ENCODE measurements at places on chromosomes 2 and 18.

DNA sequence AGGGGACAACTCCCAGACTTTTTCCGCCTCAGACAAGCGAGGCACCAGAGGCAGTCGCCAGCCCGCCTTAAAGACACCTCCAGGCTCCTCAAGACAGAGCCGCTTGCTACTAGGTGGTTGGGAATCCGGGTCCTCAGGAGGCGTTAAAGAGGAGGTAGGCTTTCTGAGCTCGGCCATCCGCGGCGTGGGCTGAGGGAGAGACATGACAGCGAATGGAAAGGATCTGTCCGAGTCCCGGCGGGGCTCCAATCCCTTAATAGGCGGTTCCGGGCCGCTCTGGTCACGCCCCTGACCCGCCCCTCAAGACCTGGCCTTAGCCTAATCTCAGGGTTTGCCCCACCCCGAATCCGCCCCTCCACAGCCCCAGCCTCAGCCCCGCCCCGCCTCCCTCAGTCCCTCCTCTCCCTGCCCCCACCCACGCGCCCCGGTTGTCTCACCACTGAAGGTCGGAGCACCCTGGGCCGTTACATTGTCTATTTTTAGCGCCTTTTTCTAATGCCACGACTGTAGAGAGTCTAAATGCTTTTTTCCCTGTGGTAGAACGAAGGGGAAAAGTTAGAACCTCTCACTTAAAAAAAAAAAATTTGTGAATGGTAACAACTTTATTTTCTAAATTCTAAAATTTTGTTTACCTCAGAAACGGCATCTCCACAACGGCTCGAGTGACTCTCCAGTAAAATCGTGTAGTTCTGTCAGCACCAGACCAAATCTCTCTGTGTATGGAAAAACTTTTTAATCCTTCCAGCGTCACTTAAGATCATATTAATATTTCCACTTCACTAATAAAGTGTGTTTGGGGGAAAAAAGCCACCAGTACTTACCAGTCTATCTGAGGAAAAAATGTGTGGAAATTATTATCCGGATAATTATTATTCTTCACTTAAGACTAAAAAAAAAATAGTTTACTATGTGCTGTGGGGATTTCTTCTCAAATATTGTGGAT is at the start of gene RAD51AP2:
RAD51AP2 (minus strand) TSS at position 229 of the 943 bp plus-strand sequence; CDS start at position 204, 25 bp downstream.
- no peak for DNase-seq

DNA sequence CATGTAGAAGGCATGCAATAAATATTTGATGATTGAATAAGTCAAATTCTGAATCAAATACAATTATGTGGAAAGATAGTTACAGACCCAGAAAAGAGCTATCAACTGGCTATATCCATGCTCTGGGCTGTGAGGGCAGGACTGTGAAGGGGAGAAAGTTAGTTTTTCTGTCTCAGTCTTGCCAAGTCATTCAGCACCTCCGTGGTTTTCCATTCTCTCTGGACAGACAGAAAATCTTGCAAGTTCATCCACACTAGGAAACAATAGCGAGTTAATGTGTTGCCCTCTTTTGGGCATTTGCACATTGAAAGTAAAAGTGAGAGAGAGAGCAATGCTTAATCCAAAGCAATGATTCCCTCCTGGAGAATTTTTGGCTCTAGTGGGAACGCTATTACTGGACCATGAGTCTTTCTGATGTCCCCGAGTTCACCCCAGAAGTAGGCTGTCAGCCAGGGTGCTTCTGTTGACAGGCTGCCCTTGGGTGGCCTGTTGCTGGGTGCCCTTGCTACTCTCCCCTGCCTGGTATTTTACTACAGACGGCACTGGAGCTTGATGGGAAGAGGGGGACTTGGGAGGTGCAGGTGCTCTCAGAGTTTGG is 238.3 kb downstream of the LOXHD1 start:
- DNase-seq = no peak

DNA sequence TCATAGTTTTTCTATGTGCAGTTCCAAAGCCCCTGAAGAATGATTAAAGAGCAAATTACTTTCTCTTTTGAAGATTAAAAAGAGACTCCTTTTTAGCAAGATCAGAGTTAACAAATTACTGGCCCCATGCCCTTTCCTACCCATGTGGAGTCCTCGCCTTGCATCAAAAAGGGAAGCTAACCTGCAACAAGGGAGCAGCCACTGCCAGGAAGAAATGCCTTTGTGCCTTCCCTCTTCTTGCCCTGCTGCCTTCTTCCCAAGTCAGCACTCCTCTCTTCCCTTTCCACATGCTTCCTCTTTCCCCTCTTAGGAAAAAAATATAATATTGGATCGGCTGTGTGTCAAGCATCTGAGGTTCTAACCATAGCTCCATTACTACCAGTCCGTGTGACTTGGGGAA is 37.1 kb upstream of the CYP1B1 start:
- DNase-seq = no peak

GRCh38 chr2:79389481-79389880 is 123.4 kb upstream of the CTNNA2 start:
- no peak for DNase-seq

GRCh38 chr2:233101816-233102215 is 41.7 kb downstream of the INPP5D start:
- no peak for DNase-seq

GRCh38 chr2:63092401-63092800 is 41.8 kb downstream of the OTX1 start:
- DNase-seq = no peak

DNA sequence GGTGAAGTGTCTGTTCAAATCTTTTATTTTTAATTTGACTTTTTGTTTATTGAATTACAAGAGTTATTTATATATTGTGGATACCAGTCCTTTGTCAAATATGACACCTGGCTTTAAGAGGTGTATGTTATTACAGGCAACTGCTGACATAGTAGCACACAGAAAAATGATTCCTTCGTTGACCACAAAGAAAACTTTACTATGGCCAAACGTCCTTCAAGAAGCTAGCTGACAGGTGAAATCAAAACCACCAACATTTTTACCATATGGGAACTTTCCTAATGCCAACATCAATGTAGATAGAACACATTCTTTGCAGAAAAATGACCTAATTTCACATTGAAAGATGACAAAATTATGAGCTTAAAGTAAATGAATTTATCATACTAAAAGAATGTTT is 6.4 kb upstream of the SRBD1 start:
- DNase-seq = no peak

GRCh38 chr2:215397632-215398341 is 38.1 kb downstream of the FN1 start:
- no peak for DNase-seq

DNA sequence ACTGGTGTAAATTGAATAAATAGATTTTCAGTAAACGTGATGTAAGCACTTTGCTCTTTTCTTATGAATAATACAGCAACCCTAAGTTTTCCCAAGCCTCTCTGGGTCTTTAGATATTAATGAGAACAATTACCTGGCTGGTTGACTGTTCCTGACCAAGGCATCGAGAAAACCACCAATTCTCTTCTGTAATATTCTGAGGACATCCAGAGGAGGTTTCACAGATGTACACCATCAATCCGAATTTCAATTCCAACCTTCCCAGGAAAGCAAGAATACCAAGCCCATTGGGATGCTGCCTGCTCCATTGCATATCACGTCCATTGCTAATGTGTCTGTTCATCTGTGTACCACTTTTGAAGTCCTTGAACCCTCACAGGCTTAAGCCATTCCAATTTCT is 571.8 kb downstream of the NUP35 start:
- DNase-seq = no peak

DNA sequence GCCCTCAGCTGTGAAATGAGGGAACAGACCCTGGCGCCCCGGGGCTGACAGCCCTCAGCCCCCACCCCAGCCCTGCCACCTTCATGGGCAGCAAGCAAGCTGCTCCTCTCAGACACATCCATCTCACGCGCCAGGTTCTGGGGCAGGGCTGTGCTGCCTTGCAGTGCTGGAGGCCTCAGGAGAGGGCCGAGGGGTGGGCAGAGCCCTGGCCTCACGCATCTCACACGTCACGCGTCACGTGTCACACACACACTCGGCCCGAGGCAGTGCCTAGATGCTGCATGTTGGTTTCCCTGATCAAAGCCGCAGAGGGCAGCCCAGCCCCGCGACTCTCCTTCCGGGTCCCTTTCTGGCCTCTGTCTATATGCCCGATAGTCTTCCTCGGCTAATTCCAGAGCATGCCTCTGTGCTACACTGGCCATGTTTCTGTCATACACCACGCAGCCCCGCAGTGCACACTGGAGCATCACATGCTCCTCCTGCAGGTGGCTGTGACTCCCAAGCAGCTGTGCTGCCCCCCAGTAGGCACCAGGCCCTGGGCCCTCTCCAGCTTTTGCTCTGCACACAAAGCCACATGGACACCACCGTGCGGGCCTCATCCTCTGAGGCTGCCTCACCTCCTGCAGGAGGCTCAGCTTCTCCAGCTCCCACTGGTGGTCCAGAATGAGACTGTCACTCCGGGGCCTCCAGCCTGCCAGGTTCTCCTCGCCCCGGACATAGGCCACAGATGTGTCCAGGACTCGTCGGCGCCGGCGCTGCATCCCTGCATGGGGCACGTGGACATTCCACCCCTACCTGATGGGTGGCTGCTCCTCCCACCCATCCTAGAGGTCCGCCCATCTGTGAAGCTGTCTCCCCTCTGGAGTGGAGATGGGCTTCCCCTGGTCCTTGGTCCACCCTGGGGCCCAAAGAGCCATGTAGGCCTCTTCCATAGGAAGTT is 31.4 kb downstream of the AQP12A start:
- no peak for DNase-seq

DNA sequence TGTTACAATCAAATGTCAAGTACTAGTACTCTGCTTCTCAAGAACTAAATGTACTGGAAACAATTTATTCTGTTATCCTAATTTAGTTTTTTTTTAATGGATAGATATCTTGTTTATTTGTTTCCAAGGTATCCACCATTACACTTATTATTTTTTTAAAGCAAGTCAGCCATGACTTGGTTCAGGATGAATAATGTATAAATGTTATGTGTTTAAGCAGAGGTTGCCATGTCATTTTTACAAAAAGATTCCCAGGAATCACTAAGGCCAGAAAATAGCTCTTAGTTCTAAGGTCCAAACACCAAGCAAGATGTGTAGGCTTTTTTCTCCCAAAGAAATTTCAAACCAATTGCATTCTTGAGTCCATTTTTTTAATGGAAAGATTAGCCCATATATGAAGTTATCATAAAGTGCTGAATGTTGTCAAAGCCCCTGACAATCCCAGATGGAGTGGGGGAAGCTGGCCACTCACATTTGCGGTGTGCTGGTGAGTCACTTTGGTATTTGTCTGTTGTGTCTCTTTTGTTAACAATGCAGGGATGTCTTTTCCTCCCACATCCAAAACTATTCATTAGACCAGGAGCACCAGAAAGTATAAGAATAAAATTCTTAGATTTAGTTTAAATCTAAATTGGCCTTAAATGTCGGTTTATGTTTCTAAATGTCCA is 158.9 kb downstream of the COL6A3 start:
- no peak for DNase-seq

GRCh38 chr2:136798766-136799165 is 33.4 kb downstream of the THSD7B start:
- no peak for DNase-seq

DNA sequence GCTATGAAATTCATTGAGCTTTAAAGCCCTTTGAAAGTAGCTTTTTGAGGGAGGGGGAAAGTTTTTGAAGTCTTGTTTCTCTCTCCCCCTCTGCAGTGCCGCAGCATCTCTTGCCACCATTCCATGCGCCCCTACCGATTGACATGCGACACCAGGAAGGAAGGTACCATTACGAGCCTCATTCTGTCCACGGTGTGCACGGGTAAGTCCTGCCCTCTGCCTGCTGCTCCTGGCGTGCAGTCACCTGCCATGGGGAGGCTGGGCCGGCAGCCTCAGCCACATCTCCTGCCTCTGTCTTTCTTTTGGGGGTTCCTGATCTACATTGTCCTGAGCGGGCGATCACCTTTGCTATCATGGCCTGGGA is 191.6 kb downstream of the GLI2 start:
- DNase-seq = no peak

GRCh38 chr2:224876522-224876921 is 160.4 kb upstream of the CCDC195 start:
- no peak for DNase-seq

GRCh38 chr2:15570104-15570503 is 9.0 kb upstream of the NBAS start:
- DNase-seq = no peak

GRCh38 chr2:162824304-162824703 is 14.3 kb downstream of the KCNH7 start:
- no peak for DNase-seq

- DNase-seq = no peak
Observed at GRCh38 chr2:20585359-20585709, 65.6 kb downstream of the HS1BP3 start.

DNA sequence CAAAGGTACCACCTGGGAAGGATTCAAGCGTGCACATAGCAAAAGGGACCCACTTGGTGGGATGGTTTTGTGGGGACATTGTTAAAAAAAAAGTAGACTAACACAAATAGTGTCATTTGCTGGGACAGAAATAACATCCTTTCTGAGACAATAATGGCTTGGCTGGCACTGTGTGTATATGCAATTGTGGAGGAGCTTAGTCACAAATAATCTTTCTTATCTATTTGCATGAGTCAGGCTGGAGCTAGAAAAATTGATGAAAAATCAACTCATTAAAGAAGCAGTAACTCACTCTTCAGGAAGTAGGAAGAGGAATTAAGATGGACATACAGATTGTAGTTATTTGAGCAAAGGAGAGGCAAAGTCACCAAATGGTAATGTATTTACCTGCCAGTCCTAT is 29.5 kb upstream of the ITGB6 start:
- no peak for DNase-seq

- DNase-seq = no peak
Observed at GRCh38 chr2:70125498-70125898, 38.2 kb downstream of the PCBP1 start.

- peak; percentile 32 for DNase-seq
Observed at GRCh38 chr18:48663931-48664847, 125.4 kb downstream of the CTIF start.

- DNase-seq = no peak
Observed at GRCh38 chr18:59049721-59050660, 89.7 kb upstream of the SEC11C start.

GRCh38 chr2:27078267-27079194 is at the start of gene EMILIN1:
Gene EMILIN1, plus strand, starts transcription at chr2:27078615. Its CDS starts 451 bp downstream, at chr2:27079066.
- DNase-seq = no peak

DNA sequence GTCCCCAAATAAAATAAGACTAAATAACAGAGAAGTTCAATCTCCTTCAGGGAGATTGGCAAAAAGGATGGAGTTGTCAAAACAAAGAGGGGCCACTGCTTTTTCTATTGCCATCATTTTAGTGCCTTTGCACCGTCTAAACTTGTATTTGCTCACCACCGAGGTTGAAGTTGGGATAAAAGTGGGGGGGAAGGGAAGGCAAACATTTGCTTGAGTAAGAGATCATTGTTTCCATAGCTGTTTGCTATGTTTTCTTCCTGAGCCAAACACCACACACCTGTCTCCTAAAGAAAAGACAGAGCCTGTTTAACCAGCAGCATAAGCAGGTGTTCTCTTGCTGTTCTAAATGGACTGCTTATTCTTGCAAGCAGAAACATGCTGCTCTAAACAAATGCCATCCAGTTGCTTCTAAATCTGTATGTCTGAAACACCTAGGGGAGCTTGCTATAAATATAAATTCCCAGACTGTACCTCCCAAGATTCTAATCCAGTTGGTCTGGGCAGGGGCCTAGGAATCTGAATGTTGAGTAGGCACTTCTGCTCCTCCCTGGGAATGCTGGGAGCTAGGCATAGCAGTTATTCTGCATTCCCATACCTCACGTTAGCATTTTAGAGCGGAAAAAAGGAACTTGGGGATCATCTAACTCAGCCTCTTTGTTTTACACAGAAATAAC is 179.4 kb upstream of the ARL4C start:
- DNase-seq = no peak
